Stimulated activated CD4-positive, alpha-beta T cell treated with anti-CD3 and anti-CD28 coated beads, Interleukin-1b, Interleukin-23, amount 100 ng/mL, for 1 hour (primary cell): ENCODE measurements at places on chromosomes 1 and 21.

DNA sequence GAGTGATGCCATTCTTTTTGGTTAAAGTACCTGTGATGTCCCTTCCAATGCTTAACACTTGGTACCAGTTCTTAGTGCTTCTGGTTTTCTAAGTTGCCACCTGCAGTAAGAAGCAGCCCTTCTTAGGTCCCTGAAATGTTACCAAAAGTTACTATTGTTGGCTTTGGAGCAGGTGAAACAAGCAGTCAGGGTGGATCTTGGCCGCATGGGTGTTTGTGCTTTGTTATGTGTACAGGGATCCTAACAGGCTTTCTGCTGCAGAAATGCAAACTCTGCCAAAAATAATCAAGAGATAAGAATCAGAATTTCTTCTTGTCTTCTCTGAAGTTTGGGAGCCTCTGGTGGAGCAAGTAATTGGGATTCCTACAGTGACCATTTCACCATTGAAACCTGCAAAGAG, 84.4 kb downstream of the UBE4B start:
- DNase-seq: no peak

GRCh38 chr1:2499986-2500596, 24.0 kb downstream of the PLCH2 start:
- DNase-seq: no peak

DNA sequence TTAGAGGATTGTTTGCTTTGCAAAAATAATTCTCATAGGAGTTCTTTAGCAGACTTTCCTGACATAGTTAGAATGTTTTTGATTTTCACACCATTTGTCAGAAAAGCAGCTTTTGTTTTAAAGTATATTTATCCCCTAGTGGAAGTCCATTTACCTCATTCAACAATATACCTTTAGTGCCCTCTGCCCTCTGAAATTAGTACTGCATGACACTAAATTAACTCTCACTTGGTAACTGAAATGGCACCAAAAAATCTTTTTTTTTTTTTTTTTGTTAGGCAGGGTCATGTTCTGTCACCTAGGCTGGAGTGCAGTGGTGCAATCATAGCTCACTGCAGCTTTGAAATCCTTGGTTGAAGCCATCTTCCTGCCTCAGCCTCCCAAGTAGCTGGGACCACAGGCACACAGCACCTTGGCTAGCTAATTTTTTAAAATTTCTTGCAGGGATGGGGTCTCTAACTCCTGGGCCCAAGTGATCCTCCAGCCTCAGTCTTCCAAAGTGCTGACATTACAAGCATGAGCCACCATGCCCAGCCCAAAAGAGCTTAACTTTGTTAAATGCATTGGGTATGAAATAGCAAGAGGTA, 13.6 kb downstream of the LRRC42 start:
- DNase-seq: no peak

- DNase-seq: no peak
These were observed 39.3 kb downstream of the HMGB4 start for GRCh38 chr1:33903210-33903589.

GRCh38 chr21:34065027-34065426, 8.4 kb upstream of the MRPS6 start:
- DNase-seq: no peak

DNA sequence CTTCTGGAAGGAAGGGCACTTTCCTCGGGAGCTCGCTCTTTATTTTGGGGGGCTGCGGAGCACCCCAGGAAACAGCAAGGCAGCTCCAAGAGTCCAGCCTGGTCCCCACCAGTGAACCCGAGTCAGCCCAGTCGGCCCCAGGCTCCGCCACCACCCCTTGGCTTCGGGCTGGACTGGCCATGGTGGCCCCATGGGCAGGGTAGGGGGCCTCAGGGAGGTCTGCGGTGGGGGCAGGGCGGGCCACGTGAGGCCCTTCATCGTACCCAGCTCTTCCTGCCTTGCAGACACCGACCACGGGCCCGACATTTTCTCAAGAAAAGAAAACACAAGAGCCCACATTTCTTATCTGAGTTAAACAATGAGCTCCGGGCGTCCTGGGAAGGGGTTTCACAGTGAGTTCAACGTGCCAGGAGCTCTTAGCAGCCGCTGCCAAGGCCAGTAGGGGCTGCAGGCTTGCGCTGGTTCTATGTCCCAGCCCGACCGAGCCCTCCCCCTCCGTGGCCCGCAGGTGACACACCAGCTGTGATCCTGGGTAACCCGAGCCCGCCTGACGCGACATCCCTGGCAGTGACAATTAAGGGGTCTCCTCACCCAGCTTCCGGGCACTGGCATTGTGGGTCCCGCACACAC, 66.2 kb downstream of the PRDM16 start:
- no peak for DNase-seq

DNA sequence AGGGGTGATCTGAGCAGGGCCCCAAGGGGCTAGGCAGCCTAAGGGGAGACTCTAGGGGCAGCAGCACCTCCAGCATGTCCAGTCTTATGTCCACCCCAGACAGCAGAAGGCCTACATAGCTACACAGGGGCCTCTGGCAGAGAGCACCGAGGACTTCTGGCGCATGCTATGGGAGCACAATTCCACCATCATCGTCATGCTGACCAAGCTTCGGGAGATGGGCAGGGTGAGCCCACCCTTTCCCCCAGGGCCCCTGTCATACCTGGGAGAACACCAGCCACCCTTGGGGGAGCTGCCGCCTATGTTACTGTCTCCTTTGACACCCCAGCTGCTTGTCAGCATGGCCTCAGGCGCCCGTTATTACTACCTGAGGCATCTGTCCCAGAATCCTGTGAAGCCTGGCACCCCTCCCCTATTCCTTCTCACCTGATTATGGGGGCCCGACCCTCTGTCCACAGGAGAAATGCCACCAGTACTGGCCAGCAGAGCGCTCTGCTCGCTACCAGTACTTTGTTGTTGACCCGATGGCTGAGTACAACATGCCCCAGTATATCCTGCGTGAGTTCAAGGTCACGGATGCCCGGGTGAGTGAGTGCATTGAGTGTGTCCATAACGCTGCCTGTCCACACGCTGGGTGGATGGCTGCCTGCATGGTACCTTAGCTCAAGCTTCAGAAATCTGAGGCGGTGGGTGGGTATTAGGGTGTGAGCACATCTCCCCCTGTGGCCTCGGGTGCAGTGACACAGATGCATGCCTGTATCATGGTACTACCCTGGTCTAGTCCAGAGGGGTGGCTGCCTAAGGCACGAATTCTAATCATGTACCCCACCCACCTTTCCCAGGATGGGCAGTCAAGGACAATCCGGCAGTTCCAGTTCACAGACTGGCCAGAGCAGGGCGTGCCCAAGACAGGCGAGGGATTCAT, 29.7 kb upstream of the KDM4A start:
- DNase-seq: no peak

DNA sequence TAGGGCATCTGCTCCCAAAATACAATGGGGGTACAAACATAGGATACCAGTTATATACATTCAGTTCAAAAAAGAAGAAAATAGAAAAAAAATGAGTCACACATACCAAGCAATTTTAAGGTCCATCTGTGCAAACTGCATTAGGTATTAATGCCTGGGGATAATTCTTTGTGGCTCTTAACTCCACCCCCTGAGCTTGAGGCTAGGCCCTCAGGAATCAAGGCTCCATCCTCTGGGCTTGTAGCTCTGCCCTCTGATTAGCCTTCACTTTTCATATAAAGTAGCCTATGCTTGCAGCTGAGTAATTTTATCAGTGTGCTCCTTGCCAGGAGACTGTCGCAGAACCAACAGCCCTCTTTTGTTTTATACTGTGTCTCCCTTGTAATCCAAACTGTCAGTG, 69.9 kb upstream of the BACE2 start:
- DNase-seq: no peak
